Memory B cell (primary cell): ENCODE measurements at places on chromosomes 11 and 22.

GRCh38 chr11:107840129-107840484 is 18.5 kb downstream of the SLC35F2 start:
- H3K27ac ChIP-seq, result no peak overlapping the region
- H3K4me3 ChIP-seq, result no peak overlapping the region
- H3K36me3 ChIP-seq, result no peaks in the 10 kb centered on the region
- DNase-seq, result no peak

DNA sequence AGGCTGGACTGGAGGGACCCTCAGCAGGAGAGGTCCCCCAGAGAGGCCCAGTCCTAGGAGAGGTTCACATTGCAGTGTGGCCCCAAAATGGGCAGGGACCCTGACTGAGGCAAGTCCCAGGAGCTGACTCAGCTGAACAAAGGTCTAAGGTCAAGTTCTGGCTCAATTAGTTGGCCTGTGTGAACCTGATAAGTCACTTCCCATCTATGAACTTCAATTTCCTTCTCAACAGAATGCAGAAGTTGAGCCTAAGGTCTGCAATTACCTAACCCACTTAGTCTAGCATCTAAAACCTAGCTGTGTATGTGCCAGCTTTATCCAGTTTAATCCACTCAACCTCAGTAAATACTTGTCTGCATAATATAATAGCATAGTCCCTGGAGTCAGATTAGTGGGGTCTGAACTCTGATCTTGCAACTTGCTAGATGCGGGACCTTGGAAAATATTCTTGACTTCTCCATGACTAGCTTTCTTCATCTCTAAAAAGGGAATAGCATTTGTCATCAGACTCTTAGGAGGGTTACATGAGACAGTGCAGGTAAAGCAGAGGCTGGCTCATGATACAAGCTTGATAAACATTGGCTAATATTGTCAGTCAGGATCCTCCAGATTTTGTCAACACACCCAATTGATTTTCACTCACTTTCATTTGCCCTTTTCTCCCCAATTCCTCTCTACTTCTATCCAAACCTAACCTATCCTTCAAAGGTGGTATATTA is 465.5 kb downstream of the INSC start:
- H3K4me1 ChIP-seq, result no peaks in the 10 kb centered on the region
- no peaks in the 10 kb centered on the region for H3K36me3 ChIP-seq
- H3K27ac ChIP-seq, result no peak overlapping the region

GRCh38 chr11:8641332-8641731 is 41.1 kb downstream of the TRIM66 start:
- H3K27me3 ChIP-seq, result no peaks in the 10 kb centered on the region
- H3K27ac ChIP-seq, result no peak overlapping the region
- H3K4me3 ChIP-seq, result no peak overlapping the region

DNA sequence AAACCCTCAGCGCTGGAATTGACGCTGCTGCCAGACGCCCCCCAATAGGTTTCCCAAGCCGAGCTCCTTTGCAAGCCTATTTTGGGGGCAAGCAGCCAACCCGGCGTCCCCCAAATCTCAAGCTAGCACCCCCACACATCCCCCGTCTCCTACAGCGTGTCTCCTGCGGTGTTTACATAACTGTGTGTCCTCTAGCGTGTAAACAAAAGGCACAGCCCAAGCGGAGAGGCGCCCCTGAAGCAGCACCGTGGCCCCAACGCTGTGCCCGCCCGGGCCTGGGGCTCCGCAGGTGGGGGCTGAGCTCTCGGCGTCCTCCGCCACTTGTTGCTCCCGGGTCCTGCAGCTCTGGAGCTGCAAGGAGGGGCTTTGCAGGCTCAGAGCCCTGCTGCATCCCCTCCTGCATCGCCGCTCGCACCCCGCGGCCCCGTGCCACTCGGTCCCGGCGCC is 1.6 kb downstream of the CADM1 start:
- peaks cover 3% of the 10 kb centered on the region for H3K4me1 ChIP-seq
- peaks cover 11% of the 10 kb centered on the region for H3K27me3 ChIP-seq
- no peak overlapping the region for H3K4me3 ChIP-seq
- DNase-seq, result no peak
- H3K36me3 ChIP-seq, result no peaks in the 10 kb centered on the region

DNA sequence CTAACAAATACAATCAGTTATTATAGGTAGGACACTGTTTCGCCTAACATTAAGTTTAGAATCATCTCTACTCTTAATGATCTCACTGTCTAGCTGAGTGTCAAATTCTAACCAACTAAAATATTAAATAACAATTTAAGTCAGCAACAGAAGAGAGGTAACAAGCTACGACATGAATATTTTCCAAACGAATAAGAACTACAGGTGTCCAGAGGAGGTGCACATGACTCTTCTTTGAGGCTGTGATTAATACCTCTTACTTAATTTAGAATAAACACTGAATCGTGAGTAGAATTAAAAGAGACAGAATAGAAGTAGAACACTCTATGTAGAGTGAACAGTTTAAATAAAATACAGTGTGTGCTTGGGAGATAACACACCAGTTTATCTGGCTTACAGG is 619.0 kb upstream of the ARHGAP42 start:
- no peak overlapping the region for H3K27ac ChIP-seq
- no peaks in the 10 kb centered on the region for H3K36me3 ChIP-seq

DNA sequence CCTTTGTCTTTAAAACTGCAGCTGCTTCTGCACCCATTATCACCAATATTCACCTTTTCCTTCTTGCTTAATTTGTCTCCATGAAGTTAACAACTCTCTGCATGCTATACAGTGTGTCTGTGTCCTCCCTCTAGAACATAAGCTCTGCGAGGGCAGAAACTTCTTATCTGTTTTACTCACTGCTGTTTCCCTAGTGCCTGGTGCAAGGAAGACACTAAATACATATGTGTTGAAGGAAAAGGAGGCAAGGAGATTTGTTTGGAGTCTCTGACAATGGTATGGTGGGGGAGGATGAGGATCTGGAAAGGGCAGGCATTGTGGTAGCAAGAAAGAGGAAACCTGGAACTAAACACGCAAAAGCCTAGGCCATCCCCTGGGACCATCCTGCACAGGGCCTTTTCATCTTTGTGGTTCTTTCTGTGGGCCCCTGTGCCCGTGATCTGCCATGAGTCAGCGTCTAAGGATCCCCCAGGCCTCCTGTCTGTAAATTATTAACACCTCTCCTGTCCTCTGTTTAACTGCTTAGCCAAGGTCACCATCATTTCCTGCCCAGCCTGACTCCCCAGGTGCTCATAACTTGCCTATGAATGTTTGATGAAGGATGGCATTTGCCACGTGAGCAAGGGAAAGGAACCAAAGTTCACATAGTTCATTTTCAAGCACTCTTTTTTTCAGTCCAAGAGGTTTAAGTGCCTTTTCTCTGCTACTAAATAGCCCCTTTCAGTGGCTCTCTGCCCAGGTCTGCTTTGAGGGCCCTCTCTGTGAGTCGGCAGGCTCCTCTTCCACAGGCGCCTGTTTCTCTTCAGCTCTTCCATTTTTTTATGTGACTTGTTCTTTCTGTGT is 131.1 kb downstream of the RASSF10 start:
- peaks cover 15% of the 10 kb centered on the region for H3K27me3 ChIP-seq
- H3K36me3 ChIP-seq, result no peaks in the 10 kb centered on the region
- no peak overlapping the region for H3K4me3 ChIP-seq

DNA sequence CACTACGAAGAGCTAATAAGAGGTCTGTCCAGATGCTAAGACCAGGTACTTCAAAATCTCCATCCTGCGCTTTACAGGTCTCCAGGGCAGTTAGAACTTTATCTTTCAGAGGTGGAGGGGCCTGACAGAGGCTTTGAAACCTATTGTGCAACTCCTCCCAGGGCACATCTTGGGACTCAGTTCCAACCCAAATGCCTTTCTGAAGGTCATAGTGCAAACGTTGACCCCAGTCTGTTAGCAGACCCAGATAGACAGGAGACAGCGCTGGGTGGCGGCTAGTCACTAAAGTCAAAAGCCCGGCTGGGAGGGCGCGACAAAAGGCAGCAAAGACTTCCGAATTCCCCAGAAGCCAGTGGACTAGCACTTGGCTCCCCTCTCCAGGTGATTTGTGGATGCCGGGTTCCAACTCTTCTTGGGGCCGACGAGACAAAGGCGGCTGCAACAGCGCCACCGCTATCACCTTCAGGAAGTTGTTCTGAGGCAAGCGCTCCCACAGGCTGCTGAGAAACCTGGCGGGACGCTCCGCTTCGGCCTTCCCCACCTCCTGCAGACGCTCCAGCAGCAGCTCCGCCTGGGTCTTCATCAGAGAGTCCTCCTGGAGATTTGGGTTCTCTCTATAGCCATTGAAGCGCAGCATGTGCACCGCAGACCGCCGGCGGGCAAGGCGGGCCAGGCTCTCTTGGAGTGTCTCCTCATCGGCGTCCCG is 728 bp downstream of the FANCF start:
- H3K27ac ChIP-seq, result peak overlapping the region; percentile 94
- H3K27me3 ChIP-seq, result no peaks in the 10 kb centered on the region
- H3K36me3 ChIP-seq, result peaks cover 18% of the 10 kb centered on the region
- H3K4me1 ChIP-seq, result peaks cover 15% of the 10 kb centered on the region
